Stimulated activated CD4-positive, alpha-beta T cell treated with anti-CD3 and anti-CD28 coated beads, Interleukin-2, amount 100 ng/mL, for 4 hours (primary cell): ENCODE measurements at places on chromosomes 2 and 18.
A peak's percentile ranks its signal among the peaks of the same experiment; 100 is the strongest.

- DNase-seq = no peak
These were observed 12.5 kb downstream of the NPC1 start for GRCh38 chr18:23573626-23574431.

DNA sequence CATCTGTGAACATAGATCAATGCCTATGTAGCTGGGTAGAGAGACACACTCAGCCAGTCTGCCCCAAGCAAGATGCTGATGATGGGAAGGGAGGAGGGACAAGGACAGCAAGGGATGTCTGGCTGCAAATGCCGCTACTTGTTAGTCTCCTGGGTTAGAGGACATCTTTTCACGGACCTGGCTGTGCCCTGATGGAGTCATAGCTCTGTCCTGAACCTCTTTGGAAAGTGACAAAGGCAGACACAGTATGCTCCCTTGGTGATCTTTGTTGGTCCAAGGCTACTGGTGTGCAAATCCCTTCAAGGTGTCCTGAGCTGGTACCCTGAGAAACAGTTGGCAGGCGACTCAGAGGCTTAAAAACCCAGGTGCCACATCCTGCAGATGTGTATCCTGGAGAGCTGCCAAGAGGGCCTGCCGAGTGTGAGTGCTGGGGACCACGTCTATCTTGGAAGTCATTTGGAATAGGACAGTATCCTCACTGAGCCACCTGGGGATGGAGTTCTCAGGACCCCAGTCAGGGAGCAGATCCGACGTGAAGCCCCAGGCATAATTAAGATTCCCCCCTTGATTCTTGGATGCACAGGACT is 10.8 kb downstream of the FOSL2 start:
- no peak for DNase-seq

DNA sequence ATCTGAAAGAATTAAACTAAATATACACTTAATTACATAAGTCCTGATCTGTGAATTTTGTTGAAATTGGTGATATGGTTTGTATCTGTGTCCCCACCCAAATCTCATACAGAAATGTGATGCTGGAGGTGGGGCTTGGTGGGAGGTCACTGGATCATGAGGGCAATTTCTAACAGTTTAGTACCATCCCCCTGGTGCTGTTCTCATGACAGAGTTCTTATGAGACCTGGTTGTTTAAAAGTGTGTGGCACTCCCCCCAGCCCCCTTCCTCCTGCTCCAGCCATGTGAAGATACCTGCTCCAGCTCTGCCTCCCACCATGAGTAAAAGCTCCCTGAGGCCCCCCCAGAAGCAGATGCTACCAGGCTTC is 18.7 kb downstream of the FEZ2 start:
- no peak for DNase-seq

- no peak for DNase-seq
These were observed 452 bp downstream of the RAPH1 start for GRCh38 chr2:203534621-203535077.

- DNase-seq = no peak
These were observed 140.7 kb downstream of the NOL4 start for GRCh38 chr18:34083910-34084535.

GRCh38 chr2:108634576-108635160 is 84.6 kb upstream of the RANBP2 start:
- no peak for DNase-seq

GRCh38 chr18:49467599-49467998 is 7.2 kb upstream of the DYM start:
- no peak for DNase-seq

GRCh38 chr2:4047961-4048891 is 344.9 kb downstream of the DCDC2C start:
- DNase-seq = no peak

GRCh38 chr2:140164449-140164848 is 1384.3 kb upstream of the NXPH2 start:
- DNase-seq = no peak

DNA sequence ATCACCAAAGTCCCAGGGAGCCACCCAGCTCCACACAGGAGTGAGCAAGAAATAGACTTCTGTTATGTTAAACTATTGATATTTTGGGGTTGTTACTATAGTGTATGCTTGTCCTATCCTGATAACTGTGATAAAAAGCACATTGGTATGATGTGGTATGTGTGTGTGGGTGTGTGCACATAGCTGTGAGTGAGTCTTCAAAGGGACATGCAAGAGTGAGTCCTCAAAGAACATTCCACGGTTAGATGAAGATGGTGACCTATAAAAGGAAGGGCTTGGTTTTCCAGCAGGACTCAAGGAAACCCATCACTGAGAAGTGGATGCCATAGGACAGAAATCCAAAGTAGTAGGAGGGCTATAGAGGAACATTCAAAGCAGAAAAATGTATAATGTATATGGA is 342.9 kb downstream of the TSN start:
- no peak for DNase-seq

- no peak for DNase-seq
These were observed 2.5 kb downstream of the ITGAV start for GRCh38 chr2:186592137-186592875.

DNA sequence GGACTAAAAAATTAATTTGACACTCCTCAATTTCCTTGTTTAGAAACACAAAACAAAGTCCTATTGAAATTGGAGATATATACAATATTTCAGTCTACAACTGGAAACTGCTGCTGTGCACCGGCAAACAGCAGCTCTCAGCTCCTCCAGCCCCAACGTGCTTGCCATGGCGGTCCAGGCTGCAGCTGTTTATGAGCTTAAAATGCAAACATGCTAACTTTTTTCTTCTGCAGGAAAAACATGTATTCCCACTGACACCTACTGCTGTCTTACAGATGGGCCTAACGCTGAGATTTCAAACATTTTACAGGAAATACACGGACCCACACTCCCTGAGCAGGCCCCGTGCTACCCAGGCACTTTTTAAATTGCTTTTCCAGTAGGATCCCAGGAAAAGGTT is 195.5 kb downstream of the BCL11A start:
- no peak for DNase-seq

DNA sequence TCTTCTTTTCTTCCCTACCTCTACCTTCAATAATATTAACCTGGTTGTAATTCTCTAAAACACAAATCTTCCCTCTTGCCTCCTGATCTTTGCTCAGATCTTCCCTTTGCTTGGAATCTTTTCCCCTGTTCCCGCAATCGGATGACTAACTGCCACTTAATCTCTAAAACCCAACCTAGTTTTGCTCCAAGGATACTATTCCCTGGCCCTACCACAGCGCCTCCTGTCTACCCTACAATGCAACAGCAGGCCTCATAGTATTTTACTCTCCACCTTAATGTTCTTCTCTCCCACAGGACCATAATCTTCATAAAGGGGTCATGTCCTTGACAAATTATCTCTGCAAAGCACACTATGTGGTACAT is 246.8 kb upstream of the TNP1 start:
- no peak for DNase-seq

- no peak for DNase-seq
These were observed 1.4 kb downstream of the NDUFA10 start for GRCh38 chr2:240023792-240024191.

- no peak for DNase-seq
These were observed 1156.6 kb downstream of the RPIA start for GRCh38 chr2:89848114-89848513.

GRCh38 chr18:13539050-13539449 is 187.3 kb downstream of the FAM210A start:
- DNase-seq = peak; percentile 7

GRCh38 chr2:29446847-29447246 is 331.6 kb downstream of the CLIP4 start:
- DNase-seq = no peak

DNA sequence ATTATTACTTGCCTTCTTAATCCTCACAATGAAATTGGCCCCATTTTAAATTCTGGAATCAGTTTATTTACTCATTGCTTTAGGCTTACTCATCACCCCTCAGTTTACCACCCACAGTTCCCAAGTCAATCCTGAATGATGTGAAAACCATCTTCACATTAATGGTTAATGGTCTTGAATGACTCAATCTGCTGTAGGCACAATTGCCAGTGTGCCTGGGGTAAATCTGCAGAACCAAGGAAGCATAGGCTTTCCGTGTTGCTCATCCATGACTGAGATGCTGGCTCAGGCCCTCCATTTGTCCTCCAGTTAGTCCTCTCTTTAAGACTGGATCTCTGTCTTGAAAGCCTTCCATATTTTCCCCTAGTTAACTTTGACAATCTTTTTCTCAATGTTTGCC is 164.5 kb downstream of the PMAIP1 start:
- no peak for DNase-seq

- no peak for DNase-seq
These were observed 101.2 kb downstream of the ZNF407 start for GRCh38 chr18:74698881-74699280.

DNA sequence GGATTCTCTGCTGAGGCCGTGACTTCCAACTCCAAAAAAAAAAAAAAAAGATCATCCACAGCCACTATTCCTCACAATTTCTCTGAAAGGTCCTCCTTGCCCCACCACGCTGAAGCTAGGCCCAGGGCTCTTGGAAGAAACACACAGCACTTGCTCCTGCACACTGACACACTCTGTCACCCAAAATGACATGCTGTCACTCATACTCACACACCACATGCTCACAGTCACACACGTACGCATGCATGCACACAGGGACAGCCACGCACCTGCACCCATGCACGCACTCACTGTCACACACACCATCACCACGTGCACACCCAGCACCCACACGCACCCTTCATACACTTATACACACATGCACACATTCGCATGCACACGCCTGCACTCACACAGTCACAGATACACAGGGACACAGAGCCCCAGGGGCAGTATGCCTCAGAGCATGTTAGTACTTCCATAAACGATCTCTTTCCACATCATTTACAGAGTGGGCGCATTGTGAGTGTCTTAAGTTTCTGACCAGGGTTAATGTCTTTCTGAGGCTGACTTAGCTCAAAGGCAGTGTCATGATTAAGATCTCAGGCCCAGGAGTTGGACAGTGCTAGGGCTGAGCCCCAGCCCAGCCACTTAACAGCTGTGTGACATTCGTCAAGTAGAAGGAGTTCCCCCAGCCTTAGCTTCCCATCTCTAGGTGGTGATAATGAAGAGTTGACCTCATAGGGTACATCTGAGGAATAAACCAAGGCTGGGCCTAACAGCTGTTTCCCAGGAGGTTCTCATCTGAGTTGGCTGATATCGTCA is 93.4 kb downstream of the GLI2 start:
- DNase-seq = no peak

GRCh38 chr2:223979730-223980396 is 22.6 kb downstream of the MRPL44 start:
- DNase-seq = no peak

- no peak for DNase-seq
These were observed 191.9 kb upstream of the SALL3 start for GRCh38 chr18:78787751-78788150.

DNA sequence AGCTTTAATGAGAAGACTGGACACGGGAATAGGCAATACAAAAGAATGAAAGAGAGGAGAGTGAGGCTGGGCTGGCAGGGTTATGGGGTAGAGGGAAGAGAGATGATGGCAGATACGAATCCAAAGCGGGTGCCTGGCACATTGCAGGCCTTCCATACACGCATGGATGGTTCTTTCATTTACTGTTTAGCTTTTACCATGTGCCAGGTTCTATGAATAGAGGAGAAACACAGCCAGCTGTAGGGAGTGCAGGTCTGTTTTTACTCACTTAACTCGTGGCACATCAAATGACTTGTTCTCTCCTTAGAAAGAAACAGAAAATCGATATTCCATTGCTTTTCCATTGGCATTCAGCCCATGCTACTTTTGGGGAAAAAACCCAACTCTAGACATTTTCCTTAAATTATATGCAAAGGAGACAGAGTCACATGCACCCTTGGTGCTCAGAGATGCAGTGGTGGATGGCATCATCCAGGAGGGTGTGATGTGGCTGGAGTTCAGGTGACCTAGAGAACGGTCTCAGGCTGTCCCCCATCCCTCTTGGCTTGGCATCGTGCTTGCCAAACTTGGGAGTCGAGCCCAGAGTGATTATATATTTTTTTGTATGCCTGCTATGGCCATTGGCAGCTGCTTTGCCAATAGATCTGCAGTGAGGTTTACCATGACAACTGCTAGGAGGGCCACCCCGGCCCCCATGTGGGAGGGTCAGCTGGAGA is 6.2 kb downstream of the LTBP1 start:
- no peak for DNase-seq

DNA sequence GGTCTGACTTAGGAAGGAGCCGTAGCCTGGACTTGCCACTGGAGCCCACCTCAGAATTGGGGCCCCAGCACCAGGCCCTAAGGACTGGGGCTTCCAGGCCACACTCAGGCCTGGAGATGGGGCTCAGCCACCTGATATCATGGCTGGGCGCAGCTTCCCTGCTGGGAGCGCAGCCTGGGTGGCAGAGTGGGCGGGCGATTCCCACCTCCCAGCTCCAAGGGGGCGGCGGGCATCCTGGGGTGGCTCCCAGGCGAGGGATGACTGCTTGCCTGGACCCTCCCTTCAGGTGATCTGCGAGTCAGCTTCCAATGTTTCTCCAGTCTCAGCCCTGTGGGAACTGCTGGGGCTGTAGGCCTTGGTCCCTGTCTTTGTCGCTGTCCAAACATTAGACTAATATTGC is 20.1 kb downstream of the GPR35 start:
- no peak for DNase-seq

DNA sequence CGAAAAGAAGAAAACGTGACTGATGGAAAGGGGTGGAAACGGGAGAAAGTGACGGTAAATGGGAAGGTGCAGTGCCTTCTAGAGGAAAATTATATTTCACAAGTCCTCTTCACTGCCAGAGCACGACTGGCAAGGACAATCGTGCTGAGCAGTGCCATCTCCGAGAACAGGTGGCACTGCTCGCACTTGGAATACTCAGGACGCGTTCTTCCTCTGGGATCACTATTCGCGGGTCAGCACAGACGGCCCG is 364 bp downstream of the STAT1 start:
- DNase-seq = no peak

DNA sequence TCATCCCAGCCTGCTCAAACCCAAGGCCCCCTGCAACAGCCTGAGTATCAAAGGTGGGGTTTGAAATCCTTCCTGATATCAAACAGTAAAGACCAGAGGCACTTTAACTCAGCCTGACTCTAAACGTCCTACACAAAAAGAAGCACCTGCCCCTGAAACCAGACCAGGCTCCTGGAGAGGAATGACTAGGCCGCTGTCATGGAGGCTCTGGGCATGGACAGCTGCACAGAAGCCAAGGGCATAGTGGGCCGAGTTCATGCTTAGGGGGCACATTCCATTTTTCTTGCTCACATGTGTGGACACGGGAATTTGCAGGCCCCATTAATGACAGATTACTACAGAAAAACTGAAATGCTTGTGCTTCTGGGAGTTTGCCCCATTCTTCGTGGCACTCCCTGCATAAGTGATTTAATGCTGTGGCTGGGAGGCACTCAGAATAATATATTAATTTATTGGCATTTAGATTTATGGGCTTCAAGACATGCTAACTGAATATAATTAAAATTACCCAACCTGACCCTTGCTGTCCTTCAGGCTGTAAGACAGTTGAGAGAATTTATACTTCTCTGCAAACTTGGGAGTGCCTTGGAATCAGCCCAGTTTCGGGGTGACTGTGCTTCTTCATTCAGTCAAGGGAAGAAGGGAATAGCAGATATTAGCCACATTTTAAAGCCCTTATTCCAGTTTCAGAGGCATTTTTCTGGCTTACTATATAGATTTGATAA is 105.5 kb downstream of the GYPC start:
- DNase-seq = no peak
